ENCODE measurements at places on chromosomes 2 and 18. TPM values are rescaled to one million over a fixed set of nuclear protein-coding genes. Genes with fewer than 3 reads are reported as not detected.

Gene RAB31
- 1.1 TPM for total RNA-seq

DNA sequence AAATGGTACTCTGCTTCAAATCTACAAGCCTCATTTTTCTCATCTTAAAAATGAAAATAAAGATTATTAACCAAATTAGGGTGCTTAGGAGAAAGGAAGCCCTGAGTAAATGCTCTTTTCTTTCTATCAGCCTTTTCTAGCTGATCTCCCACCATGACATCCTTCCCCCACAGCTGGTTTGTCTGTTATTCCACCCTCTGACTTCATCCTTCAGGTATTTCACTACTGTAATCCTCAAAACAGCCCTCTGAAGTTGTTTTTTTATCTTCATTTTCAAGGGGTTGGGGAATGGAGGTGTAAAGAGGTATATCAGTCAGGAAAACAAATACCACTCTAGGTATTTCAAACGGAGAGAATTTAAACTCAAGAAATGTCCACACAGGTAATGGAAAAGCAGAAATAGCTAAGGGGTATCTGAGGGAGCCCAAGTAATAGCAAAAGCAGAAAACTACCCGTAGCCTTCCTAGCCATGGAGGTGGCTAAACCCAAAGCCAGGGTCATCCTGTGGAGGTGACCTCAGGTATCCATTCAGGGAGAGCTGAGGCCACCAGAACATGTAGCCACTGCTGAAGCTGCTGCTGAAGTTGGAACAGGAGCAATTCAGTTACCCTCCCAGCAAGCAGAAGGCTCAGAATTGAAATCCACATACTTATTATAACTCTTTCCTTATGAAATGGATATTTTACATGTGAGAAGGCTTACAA, 990.9 kb upstream of the ACVR2A start:
- no peak overlapping the region for H3K27ac ChIP-seq
- no peaks in the 10 kb centered on the region for H3K36me3 ChIP-seq
- H3K27me3 ChIP-seq, result no peaks in the 10 kb centered on the region
- H3K4me1 ChIP-seq, result no peaks in the 10 kb centered on the region
- DNase-seq, result no peak
- H3K4me3 ChIP-seq, result no peak overlapping the region

Gene PARD3B
- total RNA-seq, result 0.11 TPM

Gene DHX57
- total RNA-seq, result 21.3 TPM

- H3K4me3 ChIP-seq, result no peak overlapping the region
- H3K27ac ChIP-seq, result no peak overlapping the region
- no peaks in the 10 kb centered on the region for H3K27me3 ChIP-seq
- no peak for DNase-seq
Observed at GRCh38 chr18:4908328-4908727, 288.7 kb downstream of the AKAIN1 start.

DNA sequence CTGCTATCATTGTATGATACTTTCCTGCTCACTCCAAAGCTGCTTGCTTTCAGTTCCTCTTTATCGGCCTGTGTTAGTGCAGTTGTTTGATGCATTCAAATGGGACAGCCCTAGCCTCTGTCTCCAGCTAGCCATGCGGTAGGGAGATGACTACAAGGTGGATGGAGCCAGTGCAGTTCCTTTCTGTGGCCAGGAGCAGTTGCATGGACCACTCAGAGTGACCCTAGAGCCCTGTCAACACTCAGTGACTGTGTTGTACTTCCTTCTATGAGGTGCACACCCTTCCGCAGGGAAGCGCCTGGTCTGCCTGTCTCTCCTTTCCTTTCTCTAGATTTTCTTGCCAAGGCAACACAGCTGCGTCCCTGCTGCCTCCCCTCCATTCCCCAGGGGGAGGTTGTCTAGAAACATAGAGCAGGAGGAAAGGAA, 33.8 kb downstream of the KCNS3 start:
- H3K4me1 ChIP-seq, result no peaks in the 10 kb centered on the region
- H3K27me3 ChIP-seq, result no peaks in the 10 kb centered on the region
- DNase-seq, result no peak
- no peaks in the 10 kb centered on the region for H3K36me3 ChIP-seq

Measured in CD8-positive, alpha-beta memory T cell (primary cell).